ENCODE measurements at places on chromosomes 13 and 19.

- DNase-seq: no peak
These were observed 43.7 kb upstream of the TPM4 start for GRCh38 chr19:16032509-16033135.

- DNase-seq: no peak
These were observed 39.2 kb upstream of the FGF14 start for GRCh38 chr13:102441085-102441484.

DNA sequence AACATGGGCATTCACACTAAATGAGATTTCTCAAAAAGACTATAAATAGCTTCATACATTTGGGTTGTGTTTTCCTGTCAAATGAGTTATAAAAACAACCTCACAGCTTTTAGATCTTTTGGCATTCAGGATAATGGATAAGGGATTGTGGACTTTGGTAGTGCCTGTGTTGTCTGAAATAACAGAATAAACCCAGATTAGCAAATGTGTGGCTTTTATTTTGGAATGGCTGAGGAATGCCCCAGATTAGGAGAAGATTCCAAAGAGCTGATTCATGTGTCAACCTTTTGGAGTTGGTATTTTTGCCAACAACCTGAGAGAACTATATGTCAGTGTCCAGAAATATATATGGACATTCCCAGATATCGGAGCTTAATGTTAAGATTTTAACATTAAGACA, 164.7 kb downstream of the MTUS2 start:
- no peak for DNase-seq

DNA sequence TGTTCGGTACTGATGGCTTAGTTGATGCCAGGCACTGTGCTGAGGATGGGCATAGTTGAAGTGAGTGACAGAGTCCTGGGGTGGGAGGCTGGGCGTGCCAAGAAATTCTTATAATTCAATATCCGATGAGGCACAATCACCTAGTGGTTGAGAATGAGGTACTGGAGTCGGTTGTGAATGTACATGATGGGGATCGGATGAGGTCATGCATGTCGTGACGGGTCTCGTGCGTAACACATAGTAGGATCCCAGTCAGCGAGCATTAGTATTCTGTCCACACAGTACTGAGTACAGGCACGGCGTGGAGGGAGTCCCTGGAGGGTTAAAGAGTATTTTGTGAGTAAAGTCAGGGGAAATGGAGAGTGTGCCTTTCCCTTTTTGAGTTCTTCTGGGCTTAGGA, 2.8 kb downstream of the SAFB start:
- no peak for DNase-seq

DNA sequence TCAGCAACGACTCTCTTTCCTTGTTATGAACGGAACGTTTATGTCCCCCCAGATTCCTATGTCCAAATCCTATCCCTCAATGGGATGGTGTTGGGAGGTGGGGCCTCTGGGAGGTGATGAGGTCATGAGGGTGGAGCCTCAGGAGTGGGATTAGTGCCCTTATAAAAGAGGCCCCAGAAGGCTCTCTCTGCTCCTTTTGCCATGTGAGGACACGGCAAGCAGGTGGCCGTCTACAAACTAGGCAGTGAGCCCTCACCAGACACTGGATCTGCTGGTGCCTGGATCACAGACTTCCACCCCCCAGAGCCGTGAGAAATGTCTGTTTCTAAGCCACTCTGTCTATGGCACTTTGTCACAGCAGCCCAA, 53.2 kb downstream of the EPS15L1 start:
- no peak for DNase-seq

GRCh38 chr13:109949397-109949796, 163.0 kb upstream of the IRS2 start:
- no peak for DNase-seq
